A549 treated with Hydrocortisone at 1 μM for 4 hours (cell line): ENCODE measurements at places on chromosomes 7 and 10. TPM values are rescaled to one million over a fixed set of nuclear protein-coding genes. Genes with fewer than 3 reads are reported as not detected.

XPNPEP1 gene
- total RNA-seq: 33.7 to 43.3 TPM (median 35.4 TPM) in 5 replicates

EXOC4 gene
- 18.3 to 24.1 TPM (median 20.5 TPM) in 5 replicates for total RNA-seq

CPA2 gene
- 0.08 to 0.30 TPM (median 0.16 TPM) in 3 of 5 replicates, not detected in the others for total RNA-seq

C7orf33 gene
- not detected in 5 replicates for total RNA-seq
